ENCODE measurements at places on chromosomes 5 and 9. TPM values are rescaled to one million over a fixed set of nuclear protein-coding genes. Genes with fewer than 3 reads are reported as not detected.

SPAG8 gene
- polyA plus RNA-seq = 1.6 TPM

LECT2 gene
- not detected for polyA plus RNA-seq

CCNG1 gene
- 68.6 TPM for polyA plus RNA-seq

PCDHB11 gene
- 2.3 TPM for polyA plus RNA-seq

SEMA6A gene
- 12.2 TPM for polyA plus RNA-seq

ADAMTSL2 gene
- 9.0 TPM for polyA plus RNA-seq

IFNA8 gene
- not detected for polyA plus RNA-seq

OR13D1 gene
- not detected for polyA plus RNA-seq

PCDHGC5 gene
- polyA plus RNA-seq = 0.09 TPM

PRLR gene
- polyA plus RNA-seq = 0.61 TPM

LRRC70 gene
- 2.0 TPM for polyA plus RNA-seq

PCSK1 gene
- 3.8 TPM for polyA plus RNA-seq

PCDHB9 gene
- 0.76 TPM for polyA plus RNA-seq

OCLN gene
- polyA plus RNA-seq = 12.9 TPM

RAB3C gene
- 3.0 TPM for polyA plus RNA-seq

LCP2 gene
- polyA plus RNA-seq = 1.9 TPM

GDNF gene
- polyA plus RNA-seq = 0.04 TPM

FAM169A gene
- 2.4 TPM for polyA plus RNA-seq

GRCh38 chr9:116494815-116495634, 192.1 kb upstream of the TRIM32 start:
- no peaks in the 10 kb centered on the region for H3K36me3 ChIP-seq
- H3K4me1 ChIP-seq = no peaks in the 10 kb centered on the region
- no peak overlapping the region for H3K4me3 ChIP-seq
- no peak overlapping the region for H3K27ac ChIP-seq

- H3K27me3 ChIP-seq = no peaks in the 10 kb centered on the region
- peaks cover 9% of the 10 kb centered on the region for H3K4me1 ChIP-seq
- no peaks in the 10 kb centered on the region for H3K36me3 ChIP-seq
- peak overlapping the region; percentile 62 for H3K4me3 ChIP-seq
- H3K27ac ChIP-seq = no peak overlapping the region
Observed at GRCh38 chr5:138466900-138467710, 1.8 kb downstream of the EGR1 start.

GRCh38 chr5:31218978-31219377, 25.5 kb downstream of the CDH6 start:
- H3K27ac ChIP-seq = no peak overlapping the region
- no peaks in the 10 kb centered on the region for H3K36me3 ChIP-seq
- H3K27me3 ChIP-seq = no peaks in the 10 kb centered on the region
- no peaks in the 10 kb centered on the region for H3K4me1 ChIP-seq
- no peak overlapping the region for H3K4me3 ChIP-seq

GRCh38 chr5:8953911-8954438, 591.9 kb downstream of the SEMA5A start:
- H3K4me3 ChIP-seq = no peak overlapping the region
- H3K27ac ChIP-seq = no peak overlapping the region
- H3K27me3 ChIP-seq = no peaks in the 10 kb centered on the region
- no peak for DNase-seq
- H3K36me3 ChIP-seq = no peaks in the 10 kb centered on the region
- no peaks in the 10 kb centered on the region for H3K4me1 ChIP-seq

DNA sequence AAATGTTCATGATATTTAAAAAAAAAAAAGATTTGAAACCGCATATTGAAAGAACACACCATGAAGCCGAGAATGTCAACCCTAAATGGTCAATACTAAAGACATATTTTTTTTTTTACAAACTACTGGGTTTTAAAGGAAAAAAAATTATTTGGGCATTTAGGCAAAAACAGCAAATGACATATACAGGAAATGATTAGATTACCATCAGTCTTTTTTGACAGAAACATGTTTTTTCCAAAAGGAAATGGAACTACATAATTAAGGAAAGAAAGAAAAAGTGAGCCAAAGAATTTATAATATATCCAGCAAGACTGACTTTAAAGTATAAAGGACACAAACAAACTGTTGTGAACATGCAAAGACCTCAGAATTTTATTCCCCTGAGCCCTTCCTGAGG, 56.7 kb downstream of the RALGPS1 start:
- no peak overlapping the region for H3K27ac ChIP-seq
- H3K27me3 ChIP-seq = no peaks in the 10 kb centered on the region
- H3K4me3 ChIP-seq = no peak overlapping the region
- no peak for DNase-seq

- H3K27ac ChIP-seq = no peak overlapping the region
- H3K36me3 ChIP-seq = no peaks in the 10 kb centered on the region
- no peaks in the 10 kb centered on the region for H3K4me1 ChIP-seq
- H3K4me3 ChIP-seq = no peak overlapping the region
- H3K27me3 ChIP-seq = peaks cover 3% of the 10 kb centered on the region
Observed at GRCh38 chr5:154587123-154588026, 109.3 kb upstream of the HAND1 start.

DNA sequence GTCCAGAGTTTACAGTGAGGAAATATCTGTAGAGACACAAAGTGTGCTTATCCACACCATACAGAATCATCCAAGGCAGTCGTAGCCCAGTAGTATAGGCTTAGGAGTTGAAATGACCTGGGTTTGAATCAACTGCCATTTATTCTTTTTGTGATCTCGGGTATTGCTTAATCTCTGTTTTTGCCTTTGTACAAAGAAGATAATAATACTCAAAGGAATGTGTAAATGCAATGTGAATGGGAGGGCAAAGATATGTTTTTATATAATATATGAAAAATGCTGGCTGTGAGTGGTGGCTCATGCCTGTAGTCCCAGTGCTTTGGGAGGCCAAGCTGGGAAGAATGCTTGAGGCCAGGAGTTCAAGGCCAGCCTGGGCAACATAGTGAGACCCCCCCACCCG, 141.1 kb downstream of the SPATA31D1 start:
- no peak overlapping the region for H3K4me3 ChIP-seq
- H3K27ac ChIP-seq = no peak overlapping the region

DNA sequence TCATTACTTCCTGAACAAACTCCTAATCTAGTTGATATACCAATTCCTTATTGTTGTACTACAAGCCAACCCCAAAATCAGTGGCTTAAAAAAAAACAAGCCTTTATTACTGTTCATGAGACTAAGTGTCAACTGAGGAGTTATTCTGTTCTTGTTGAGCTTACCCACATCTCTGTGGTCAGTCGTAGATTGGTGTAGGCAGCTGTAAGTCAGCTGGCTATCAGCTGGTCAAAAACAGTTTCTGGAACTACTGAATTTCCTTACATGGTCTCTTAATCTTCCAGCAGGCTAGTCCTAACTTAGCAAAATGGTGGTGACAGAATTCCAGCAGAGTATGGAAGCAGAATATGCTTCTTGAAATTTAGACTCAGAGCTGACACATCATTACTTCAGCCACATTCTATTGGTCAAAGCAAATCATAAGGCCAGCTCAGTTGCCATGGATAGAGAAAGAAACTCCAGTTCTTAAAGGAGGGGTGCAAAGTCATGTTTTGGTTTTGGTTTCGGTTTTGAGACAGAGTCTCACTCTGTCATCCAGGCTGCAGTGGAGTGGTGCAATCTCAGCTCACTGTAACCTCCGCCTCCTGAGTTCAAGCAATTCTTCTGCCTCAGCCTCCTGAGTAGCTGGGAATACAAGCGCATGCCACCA, 386.1 kb upstream of the MPDZ start:
- no peak overlapping the region for H3K4me3 ChIP-seq
- H3K27me3 ChIP-seq = no peaks in the 10 kb centered on the region
- no peaks in the 10 kb centered on the region for H3K36me3 ChIP-seq
- H3K27ac ChIP-seq = no peak overlapping the region

GRCh38 chr9:14189146-14189545, 124.8 kb downstream of the NFIB start:
- no peaks in the 10 kb centered on the region for H3K27me3 ChIP-seq
- H3K36me3 ChIP-seq = no peaks in the 10 kb centered on the region
- no peak overlapping the region for H3K27ac ChIP-seq
- peaks cover 10% of the 10 kb centered on the region for H3K4me1 ChIP-seq

- H3K27ac ChIP-seq = no peak overlapping the region
- H3K4me1 ChIP-seq = no peaks in the 10 kb centered on the region
- H3K4me3 ChIP-seq = no peak overlapping the region
- DNase-seq = no peak
- H3K36me3 ChIP-seq = no peaks in the 10 kb centered on the region
Observed at GRCh38 chr5:29134418-29134817, 2059.1 kb upstream of the CDH6 start.

DNA sequence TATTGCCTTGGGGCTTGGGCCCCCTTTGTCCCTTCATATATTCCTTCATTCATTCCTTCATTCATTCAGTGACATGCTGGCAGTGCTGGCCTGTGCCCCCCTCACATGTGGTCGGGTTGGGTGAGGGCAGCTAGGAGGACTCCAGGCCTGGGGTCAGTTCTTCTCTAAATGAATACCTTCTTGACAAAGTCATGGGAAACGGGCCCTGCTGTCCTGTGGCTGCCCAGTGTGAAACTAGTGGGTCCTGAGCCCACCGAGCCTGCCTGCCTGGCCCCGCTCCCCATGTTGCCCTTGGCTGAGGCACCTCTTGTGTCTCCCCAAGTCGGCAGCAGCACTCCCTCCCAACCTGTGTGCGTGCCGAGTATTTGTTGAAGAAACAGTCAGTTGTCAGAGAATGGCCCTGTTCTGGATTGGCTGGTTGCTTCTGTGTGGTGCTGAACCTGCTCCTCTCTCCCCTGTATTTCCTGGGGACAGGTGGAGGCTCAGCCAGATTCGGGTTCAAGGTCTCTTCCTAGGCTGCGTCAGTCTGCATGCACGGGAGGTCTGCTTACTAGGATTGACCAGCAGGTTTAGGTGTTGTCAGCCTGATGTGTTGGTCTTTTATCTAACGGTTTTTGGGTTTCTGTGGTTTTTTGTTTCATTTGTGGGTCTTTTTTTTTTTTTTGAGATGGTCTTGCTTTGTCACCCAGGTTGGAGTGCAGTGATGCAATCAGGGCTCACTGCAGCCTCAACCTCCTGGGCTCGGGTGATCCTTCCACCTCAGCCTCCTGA, 3.0 kb upstream of the CEL start:
- peak overlapping the region; percentile 69 for H3K27ac ChIP-seq
- no peak for DNase-seq
- H3K4me3 ChIP-seq = no peak overlapping the region
- H3K36me3 ChIP-seq = peaks cover 12% of the 10 kb centered on the region
- peaks cover 45% of the 10 kb centered on the region for H3K4me1 ChIP-seq
- H3K27me3 ChIP-seq = no peaks in the 10 kb centered on the region

DNA sequence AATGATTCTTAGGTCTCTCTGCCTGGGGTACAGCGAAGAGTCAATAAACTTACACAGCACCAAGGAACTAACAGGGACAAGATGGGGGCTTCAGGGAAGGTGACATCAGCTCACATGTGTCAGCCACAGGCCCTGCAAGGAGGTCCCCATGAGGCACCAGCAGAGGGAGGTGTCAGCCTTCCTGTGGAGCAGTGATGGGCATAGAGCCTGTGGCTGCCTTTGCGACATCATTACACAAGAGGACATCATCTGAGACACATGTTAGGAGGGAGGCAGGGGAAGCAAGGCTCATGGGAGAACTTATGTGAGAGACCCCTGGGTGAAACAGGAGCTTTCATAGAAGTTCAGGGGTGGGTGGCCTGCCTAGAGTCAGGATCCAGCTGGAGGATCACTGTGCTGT, 389.6 kb downstream of the SEMA5A start:
- H3K27ac ChIP-seq = no peak overlapping the region
- no peaks in the 10 kb centered on the region for H3K36me3 ChIP-seq
- no peaks in the 10 kb centered on the region for H3K4me1 ChIP-seq
- H3K4me3 ChIP-seq = no peak overlapping the region
- no peak for DNase-seq

GRCh38 chr9:69190863-69191181, 16.7 kb downstream of the TJP2 start:
- peaks cover 46% of the 10 kb centered on the region for H3K4me1 ChIP-seq
- DNase-seq = no peak
- no peaks in the 10 kb centered on the region for H3K36me3 ChIP-seq
- no peaks in the 10 kb centered on the region for H3K27me3 ChIP-seq

- no peak overlapping the region for H3K4me3 ChIP-seq
- H3K36me3 ChIP-seq = no peaks in the 10 kb centered on the region
- DNase-seq = no peak
- H3K27me3 ChIP-seq = peaks cover 13% of the 10 kb centered on the region
- peaks cover 9% of the 10 kb centered on the region for H3K4me1 ChIP-seq
Observed at GRCh38 chr5:31196309-31196708, 2.8 kb downstream of the CDH6 start.

- no peak for DNase-seq
- H3K4me3 ChIP-seq = no peak overlapping the region
- H3K4me1 ChIP-seq = no peaks in the 10 kb centered on the region
- H3K27me3 ChIP-seq = no peaks in the 10 kb centered on the region
- H3K27ac ChIP-seq = no peak overlapping the region
Observed at GRCh38 chr5:72134226-72134899, 27.1 kb downstream of the MAP1B start.

DNA sequence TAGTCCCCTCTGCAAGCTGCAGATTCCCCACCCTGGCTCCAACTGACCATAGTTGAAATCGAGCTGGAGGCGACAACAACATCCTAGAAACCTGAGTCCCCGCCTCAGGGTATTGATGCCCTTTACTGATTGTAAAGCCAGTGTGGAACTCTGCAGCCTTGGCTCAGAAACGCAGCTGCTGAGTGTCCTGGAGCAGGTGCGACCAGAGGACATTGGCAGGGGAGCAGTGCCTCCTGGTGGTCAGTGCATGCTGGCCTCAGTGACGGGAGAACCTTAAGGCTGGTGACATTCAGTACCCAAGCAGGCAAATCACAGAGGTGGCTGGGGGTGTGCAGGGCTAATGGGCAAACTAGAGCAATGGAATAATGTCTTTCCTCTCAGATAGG, 20.4 kb upstream of the ZNF354B start:
- H3K36me3 ChIP-seq = no peaks in the 10 kb centered on the region
- no peak overlapping the region for H3K27ac ChIP-seq
- H3K27me3 ChIP-seq = no peaks in the 10 kb centered on the region

DNA sequence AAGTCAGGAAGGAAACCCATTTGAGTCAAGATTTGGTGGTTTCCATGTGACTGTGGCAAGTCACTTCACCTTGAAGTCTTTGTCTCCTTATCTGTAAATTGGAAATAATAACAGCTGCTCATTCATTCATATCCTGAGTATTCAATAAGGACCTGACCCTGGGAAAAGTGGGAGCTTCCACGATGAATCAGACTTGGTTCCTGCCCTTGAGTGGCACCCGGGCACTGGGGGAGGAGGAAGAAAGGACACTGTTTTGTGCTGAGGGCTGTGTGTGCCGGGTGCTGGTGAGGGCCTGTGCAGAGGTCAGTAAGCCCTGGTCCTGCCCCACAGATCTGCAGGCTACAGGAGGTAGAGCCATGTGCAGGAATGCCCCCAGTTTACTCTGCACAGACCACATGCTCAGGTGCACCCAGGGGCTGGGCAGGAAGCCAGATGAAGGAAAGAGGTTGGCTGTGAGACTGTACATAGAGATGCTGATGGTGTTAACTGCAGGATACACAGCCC, 6.8 kb downstream of the NDST1 start:
- peak overlapping the region; percentile 45 for H3K27ac ChIP-seq
- peak; percentile 74 for DNase-seq
- H3K27me3 ChIP-seq = no peaks in the 10 kb centered on the region
- no peak overlapping the region for H3K4me3 ChIP-seq

DNA sequence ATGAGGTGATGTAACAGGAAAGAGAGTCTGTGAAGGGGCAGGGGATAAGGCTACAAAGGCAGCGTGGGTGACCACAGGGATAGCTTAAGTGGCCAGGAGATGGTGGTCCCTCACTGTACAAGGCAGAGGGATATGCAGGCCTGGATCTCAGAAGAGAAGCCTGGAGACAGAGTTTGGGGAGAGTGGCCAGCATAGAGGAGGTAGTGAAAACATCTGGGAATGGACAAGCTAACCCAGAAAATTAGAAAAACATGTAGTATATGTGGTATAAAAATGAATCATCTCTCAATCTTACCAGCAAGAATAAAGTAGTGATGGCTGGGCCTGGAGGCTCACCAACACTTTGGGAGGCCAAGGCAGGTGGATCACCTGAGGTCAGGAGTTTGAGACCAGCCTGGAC, 349.2 kb upstream of the KLF4 start:
- DNase-seq = no peak
- H3K4me3 ChIP-seq = no peak overlapping the region
- no peaks in the 10 kb centered on the region for H3K36me3 ChIP-seq
- no peak overlapping the region for H3K27ac ChIP-seq
- H3K4me1 ChIP-seq = no peaks in the 10 kb centered on the region

Measured in pancreas (tissue), 10 donors.